ENCODE measurements at places on chromosomes 12 and 14.

DNA sequence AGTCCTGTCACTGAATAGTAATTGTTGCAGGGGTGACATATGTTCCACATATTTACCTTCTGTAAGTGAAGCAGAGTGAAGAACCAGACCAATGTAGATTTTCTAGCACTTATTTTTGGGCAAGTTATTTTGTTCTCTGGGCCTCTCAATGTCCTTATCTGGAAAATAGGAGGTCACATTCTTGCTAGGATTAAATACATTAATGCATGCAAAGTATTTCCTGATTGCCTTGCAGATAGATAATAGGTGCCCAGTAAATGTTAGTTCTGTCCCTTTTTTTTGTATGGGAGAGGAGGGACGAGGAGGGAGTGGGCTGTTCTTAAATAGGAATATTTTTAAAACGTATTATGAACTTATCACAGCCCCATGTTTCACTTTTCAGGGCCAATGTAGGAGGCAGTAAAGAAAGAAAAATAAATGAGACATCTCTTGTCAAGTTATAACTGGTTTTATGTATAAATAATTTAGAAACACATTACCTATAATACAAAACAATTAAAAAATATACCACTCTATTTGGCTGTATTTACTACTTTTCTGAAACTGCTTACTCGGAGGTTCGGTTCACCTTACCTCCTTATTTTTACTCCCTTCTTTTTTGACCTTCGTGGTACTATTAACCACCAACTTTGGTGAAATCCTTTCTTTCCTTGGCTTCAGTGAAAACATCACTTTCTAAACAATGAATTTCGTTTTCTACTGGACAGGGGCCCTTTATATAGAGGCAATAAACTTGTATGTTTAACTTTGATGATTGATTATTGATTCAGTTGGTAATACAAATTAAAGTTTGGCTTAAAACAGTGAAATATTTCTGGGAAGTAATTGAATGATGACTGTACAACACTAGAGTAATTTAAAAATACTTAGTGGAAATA is 41.9 kb downstream of the DIP2B start:
- DNase-seq: no peak

DNA sequence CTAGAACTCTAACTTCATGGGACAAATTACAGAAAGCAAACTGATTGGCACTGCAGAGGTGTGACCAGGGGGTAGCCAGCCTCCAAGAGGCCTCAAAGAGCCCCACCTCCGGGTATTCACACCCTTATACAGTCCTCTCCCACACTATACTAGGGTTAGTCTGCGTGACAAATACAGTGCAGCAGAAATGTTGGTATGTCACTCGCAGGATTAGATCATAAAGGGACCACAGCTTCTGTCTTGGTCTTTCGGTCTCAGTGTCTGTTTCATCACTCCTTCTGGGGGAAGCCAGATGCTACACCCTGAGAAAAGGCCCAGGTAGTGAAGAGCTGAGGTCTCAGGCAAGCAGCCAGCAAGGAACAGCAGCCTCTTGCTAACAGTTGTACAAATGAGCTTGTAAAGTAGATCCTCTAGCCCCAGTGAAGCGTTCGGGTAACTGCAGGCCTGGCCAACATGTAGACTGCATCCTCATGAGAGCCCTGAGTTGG is 68.9 kb upstream of the SAV1 start:
- no peak for DNase-seq

DNA sequence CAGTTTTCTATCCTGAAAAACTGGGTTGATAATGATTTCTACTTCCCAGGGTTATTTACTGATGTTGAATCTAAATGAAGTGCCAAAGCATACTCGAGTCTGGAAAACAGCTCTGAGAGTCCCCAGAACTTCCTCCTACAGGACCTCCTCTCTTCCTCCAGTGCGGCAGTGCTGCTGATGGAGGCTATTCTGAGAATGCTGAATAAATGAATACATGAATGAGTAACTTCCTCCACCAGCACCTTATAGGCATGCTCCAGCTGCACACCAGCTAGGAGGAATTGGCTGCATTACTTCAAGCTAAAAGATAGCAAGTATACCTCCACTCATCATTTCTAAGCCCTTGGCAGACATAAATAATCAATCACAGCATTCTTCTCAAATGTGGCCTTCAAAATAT is 448.8 kb upstream of the CCDC196 start:
- no peak for DNase-seq

- no peak for DNase-seq
Measured at GRCh38 chr12:21305661-21306060, 29.1 kb downstream of the SLCO1A2 start.

DNA sequence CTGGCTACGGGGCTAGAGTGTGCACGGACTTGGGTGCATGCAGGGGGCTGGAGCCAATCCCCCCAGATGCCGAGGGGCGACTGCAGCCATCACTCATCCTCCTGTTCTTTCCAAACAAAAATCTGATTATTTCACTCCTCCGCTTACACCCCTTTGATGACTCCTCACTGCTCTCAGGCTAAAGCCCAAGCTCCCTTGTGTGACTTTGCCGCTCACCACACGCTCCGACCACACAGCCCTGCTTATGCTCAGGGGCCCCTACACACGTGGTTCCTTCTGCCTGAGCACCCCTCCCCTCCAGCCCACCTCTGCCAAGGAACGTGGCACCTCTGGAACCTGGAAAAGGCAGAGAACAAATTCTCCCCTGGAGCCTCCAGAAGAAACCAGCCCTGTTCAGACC is 13.7 kb downstream of the CHFR start:
- DNase-seq: no peak

- DNase-seq: no peak
Measured at GRCh38 chr12:55132816-55133215, 6.6 kb downstream of the OR9K2 start.

GRCh38 chr14:70525691-70526090 is 9.1 kb downstream of the ADAM20 start:
- no peak for DNase-seq

- DNase-seq: no peak
Measured at GRCh38 chr14:51883232-51883631, 22.8 kb downstream of the GNG2 start.

- no peak for DNase-seq
Measured at GRCh38 chr12:15545334-15545733, 223.0 kb downstream of the PTPRO start.

DNA sequence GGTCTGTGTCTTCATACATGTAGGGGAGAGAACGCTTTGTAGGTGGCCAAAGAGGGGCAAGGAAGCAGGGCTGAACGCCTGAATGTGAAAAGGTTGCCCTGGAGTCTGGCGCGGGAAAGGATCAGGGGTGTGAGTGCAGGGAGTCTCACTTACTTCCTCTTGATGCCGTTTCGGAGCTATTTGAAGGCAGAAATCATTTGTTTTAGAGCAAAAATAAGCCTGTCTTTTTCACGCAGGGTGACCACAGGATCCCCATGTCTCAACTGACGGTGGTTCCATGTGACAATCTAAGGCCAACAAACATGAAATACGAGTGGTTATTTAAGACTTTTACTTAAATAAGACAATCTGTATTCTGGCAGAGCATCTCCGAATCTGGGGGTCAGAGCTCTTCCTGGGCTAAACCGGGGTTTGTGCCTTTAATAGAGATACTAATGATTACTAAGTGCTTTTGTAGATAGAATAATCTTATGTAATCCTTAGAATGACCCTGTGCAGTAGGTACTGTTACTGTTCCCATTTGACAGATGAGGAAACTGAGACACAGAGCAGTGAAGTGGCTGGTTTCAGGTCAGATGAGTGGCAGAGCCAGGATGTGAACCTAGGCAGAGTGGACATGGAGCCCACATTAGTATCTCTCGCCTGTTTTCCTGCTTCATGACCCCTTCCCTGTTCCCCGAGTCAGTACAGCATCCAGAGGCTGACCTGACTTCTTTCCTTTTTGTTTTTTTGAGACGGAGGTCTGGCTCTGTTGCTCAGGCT is 1.9 kb downstream of the BRI3BP start:
- DNase-seq: no peak

DNA sequence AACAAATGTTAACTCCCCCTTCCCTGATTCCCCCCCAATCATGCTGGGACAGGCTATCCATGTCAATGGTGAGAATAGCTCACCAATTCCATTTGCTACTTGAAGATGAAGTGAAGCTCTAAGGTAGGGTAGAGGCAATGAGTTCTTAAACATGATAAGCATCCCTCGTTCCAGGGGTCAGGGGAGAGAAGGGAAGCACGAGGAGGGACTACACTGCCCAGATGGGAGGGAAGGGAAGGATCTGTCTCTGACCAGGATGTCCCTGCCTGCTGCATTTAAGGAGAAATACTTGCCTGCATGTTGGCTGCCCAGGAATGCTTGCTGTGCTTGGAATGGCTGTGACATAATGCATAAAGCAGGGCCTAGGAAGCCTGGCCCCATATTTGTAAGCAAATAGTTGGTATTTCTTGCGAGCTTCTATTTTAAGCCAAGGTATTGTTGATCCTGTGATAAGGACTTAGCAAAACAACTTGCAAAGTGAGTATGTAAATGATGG is 155.1 kb downstream of the CEP83 start:
- peak; percentile 73 for DNase-seq

GRCh38 chr12:15772405-15773018 is 16.7 kb downstream of the EPS8 start:
- DNase-seq: no peak

GRCh38 chr12:93979189-93979588 is 169.2 kb upstream of the PLXNC1 start:
- DNase-seq: no peak

DNA sequence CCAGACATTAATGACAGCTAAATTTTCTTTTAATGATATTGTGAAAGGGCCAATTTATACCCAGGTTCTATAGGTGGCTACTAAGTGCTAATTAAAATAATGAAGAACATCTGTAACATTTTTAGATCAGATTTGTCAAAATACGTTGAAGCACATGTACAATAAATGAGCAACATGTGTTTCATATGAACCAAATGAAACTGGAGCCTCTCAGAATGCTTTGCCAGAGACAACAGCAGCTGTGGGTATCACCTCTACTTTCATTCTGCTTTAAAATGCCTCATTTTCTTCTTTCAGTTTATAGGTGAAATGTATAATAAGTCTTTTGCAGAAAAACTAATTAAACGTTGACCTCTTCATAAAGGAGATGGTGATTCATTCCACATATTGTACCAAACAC is 26.1 kb upstream of the MYF6 start:
- no peak for DNase-seq

- DNase-seq: no peak
Measured at GRCh38 chr12:121365416-121366062, 13.3 kb upstream of the ANAPC5 start.

GRCh38 chr12:14261096-14261495 is 104.4 kb upstream of the ATF7IP start:
- DNase-seq: no peak

GRCh38 chr12:70317781-70318180 is 48.3 kb upstream of the KCNMB4 start:
- DNase-seq: no peak

DNA sequence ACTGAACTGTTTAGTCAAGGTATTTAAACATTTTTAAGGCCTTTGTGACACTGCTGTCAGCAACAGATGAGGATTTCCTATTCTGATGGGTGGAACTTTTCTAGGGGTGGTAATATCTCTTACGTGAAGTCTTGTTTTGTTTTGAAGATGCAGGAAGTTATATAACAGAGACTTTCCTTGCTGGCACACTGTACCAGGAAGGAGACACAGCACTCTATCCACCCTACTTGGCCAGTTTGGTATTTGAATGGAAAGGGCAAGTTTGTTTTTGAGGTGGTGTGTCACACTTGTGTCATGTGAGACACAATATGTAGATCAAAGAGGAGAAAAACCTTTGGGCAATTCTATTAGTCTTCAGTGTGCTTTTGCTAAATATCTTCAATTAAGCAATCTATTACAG is 51.6 kb upstream of the SRP54 start:
- no peak for DNase-seq

GRCh38 chr14:93040982-93041381 is 74.7 kb downstream of the ITPK1 start:
- DNase-seq: no peak

DNA sequence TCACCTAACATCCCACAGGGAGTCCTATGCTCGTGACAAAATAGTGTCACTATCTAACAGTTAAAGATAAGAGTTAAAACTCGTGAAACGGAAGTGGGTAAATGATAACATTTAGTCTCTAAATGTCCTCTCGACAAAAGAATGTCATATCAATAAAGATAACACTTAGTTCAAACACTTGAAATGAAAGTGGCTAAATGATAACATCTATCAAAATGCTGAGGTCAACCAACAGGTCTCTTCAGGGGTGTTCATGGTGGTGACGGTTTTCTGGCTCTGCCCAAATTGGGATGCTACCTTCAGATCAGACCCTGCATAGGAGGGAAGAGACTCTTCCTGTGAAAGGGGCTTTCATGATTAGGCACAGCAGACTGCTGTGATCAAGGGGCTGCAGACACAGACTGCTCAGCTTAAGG is 22.1 kb downstream of the IL26 start:
- DNase-seq: no peak

DNA sequence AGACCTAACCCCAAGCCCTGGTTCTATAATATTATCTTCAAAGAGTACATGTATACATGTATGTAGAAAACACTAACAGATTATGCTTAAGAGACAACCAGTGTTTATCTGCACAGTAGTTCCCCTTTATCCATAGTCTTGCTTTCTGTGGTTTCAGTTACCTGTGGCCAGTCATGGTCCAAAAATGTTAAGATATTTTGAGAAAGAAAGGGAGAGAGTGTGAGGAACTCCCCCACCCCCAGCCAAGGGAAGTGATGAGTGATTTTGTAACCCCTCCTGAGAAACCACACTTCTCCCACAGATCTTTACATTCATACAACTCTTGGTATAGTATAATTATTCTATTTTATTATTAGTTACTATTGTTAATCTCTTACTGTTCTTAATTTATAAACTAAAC is 77.3 kb upstream of the CNTN1 start:
- no peak for DNase-seq

DNA sequence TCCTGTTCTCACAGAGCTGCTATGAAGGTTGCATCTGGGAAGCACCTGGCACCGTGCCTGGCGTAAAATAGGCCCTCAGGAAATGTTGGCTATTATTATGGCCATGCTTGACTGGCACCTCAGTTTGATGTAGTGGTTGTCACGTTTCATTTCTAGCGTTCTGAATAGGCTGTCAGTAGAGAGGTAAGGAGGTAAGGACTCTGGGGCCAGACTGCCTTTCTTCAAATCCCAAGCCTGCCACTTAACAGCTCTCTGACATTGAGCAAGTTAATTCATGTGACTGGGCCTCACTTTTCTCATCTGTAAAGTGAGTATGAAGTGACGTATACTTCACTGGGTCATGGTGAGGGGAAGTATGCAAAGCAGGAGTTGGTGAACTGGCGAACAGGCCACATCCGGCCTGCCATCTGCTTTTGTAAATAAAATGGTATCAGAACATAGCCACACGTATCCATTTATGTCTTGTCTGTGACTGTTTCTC is 196.2 kb downstream of the CACNA1C start:
- peak; percentile 69 for DNase-seq

All from AG04449 (cell line).